ENCODE measurements at places on chromosomes 3 and 15.

GRCh38 chr15:101504373-101504772 lies 14.9 kb upstream of the PCSK6 start:
- DNase-seq = no peak

DNA sequence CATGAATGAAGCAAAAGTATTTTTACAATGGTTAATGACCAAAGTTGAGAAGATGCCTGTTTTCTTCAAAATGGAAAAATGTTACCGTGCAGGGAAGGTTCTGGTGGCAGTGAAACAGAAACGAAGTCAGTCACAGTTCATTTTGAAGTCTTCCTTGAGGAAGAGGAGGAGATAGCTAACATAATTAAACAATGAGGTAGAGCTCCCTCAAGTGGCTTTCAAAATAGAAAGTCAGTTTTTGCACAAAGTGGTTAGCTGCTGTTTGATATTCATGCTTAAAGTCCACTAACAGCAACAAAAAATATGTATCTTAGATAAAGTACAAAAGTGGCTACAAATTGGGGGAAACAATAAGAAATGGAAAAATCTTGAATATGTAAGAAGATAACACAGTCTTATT lies 87.3 kb downstream of the TFG start:
- DNase-seq = peak; percentile 50

- no peak for DNase-seq
Measured at GRCh38 chr3:114480442-114480841, 186.6 kb downstream of the TIGIT start.

GRCh38 chr15:43877371-43877770 lies 50.6 kb downstream of the WDR76 start:
- DNase-seq = no peak

DNA sequence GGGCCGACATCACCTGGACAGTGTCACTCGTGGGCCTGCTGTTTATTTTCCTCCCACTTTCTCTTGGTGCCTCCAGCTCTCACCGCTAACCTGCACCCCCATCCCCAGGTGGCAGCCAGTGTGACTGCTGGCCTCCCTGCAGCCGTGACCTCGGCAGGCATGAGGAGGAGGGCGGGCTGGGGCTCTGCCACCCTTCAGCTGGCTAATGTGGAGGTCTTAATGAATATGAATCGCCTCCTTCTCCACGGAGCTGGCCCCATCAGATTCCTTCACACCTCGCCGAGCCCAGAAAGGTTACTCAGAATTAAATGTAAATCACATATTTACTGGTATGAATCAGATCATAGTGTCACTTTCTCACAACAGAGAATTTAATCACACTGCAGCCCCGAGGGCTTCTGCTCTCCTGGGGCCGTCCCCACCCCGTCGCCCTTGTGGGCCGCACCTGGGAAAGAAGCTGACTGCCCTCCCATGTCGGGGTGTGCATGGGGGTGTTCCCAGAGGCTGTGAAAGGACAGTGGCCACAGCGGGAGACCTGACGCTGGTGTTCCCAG lies 171.1 kb upstream of the TLE3 start:
- DNase-seq = no peak
